ENCODE measurements at places on chromosomes 11 and 22. TPM values are rescaled to one million over a fixed set of nuclear protein-coding genes. Genes with fewer than 3 reads are reported as not detected.

UPK3A gene
- 2.7 TPM for polyA plus RNA-seq

DNA sequence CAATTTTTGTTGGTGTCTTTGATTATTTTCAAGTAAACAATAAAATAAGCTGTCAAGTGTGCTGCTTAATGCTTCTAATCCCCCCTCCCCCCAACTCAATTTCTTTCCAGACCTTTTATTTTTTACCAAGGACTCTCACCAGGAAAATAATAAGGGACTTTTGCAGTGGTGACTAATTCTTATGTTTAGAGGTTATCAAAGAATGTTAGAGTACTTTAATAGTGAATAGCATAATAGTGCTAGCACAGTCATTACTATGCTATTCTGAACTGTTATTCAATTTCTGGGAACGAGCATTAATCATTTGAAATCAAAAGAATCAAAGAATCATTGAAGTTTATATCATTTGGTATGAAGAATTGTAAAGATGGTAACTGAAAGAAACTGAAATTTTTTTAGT lies 251.4 kb downstream of the DDX10 start:
- DNase-seq = no peak

- no peak for DNase-seq
Measured at GRCh38 chr11:109000531-109000930, 335.7 kb downstream of the DDX10 start.

GRCh38 chr11:5933116-5933515 lies 8.9 kb upstream of the OR56A3 start:
- no peak for DNase-seq

DNA sequence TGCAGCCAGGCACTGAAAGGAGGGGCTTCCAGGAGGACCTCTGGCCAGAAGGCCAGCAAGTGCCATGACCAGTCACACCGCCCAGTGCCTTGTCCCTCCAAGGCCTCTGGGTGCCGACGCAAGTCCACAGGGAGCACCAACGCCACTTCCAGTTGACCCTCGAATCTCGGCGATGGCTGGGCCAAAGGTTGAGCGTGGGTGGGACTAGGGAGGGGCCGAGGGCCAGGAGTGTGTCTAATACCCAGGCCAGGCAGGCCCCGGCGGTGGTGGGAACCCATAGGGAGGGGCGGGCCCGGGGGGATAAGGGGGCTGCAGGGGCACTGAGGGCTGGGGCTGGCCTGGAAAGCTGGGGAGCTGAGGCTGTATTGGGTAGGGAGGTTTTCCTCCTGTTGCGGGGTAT lies 29.3 kb downstream of the CD5 start:
- DNase-seq = no peak
